Choroid plexus epithelial cell (primary cell): ENCODE measurements at places on chromosomes 7 and 10.
A peak's percentile ranks its signal among the peaks of the same experiment; 100 is the strongest.

GRCh38 chr7:20198260-20198659 lies 18.9 kb downstream of the MACC1 start:
- DNase-seq = no peak

- DNase-seq = no peak
These were observed 15.0 kb downstream of the CLRN3 start for GRCh38 chr10:127877699-127878098.

DNA sequence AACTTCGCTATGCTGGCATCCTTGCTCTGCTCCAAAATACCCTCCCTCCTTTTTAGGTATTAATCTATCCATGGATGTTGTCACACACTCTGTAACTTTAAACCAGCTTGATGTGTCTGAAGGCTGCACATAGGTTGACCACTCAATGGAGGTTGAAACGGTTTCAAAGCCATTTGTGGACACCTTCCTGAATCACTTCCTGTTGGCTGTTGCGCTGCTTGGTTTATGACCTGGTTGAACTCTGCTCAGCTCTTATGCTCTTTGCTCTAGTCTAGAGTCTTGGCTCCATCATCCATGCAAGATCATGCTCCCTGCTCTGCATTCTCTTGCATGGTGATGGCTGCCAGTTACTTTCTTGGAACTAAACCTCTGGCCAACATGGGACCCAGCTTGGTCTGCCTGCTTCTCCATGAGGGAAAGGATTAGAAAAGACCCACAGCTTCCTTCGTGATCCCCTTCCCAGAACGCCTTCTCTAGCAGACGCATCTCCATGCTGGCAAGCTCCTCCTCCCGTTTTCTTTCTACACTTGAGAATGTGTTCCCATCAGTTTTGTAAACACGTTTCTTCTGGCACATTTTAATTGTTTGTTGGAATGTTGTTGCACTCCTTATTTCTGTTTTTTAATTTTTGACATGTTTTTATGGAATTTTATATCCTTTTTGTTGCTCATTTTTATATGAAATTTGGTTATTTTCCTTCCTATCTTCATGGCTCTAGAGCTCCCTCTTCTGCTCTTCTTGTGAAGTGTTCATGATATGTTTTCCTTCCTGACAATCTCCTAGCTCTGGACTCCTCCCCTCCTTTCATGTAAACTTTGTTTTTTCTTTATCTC lies 149.8 kb downstream of the XPNPEP1 start:
- DNase-seq = peak; percentile 69

DNA sequence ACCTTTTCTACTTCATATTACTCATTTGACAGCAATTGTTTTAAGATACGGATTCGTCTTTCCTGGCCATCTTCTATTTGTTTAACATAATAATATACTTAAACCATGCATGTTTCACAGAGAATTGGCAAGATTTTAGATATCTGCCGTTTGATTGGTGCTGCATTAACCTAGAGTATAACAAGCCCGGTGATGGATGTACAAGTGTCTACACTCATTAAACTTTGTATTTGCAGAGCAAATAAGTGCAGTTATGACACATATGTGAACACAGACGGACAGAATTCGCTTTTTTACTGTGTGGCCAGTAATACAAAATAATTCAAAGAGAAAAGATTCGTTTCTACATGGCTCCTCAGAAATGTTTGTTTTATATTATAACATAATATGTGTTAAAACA lies 116.1 kb downstream of the ARL4A start:
- no peak for DNase-seq

- DNase-seq = no peak
These were observed 803 bp downstream of the RAPGEF5 start for GRCh38 chr7:22356010-22356691.

DNA sequence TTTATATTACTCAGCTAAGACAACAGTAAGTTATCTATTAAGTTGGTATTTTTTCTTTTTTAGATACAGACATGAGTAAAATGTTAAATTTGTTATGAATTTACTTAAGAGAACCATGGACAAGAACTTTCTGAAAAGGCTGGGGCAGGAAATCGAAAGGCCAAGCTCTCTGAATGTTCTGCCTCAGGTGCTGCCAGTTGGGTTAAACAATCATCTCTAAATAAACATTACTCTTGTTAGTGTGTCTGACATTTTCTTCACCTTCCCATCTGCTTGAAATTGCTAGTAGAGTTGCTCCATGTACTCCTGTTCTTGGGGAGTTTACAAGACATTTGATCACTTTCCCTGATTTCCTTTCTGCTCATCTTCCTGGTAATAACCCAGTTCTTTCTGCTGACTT lies 87.5 kb downstream of the ANKRD7 start:
- no peak for DNase-seq

DNA sequence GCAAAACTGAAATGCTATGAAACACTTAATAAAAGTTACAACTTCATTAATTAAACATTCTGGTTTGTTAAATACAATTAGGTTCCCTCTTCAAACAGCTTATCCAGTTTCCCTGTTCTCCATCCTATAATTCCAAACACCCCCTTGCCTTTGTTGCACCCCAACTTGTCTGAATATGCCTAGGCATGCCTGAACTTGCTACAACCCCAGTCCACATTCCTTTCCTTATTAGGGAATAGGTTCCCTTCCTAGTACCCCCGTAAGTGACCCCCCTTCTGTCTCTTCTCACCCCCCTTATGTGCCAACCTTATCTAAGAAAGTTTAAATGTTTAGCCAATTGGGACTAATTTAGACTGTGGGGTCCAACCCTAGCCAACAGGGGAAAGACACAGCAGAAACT lies 295.7 kb upstream of the GALNT17 start:
- DNase-seq = no peak

DNA sequence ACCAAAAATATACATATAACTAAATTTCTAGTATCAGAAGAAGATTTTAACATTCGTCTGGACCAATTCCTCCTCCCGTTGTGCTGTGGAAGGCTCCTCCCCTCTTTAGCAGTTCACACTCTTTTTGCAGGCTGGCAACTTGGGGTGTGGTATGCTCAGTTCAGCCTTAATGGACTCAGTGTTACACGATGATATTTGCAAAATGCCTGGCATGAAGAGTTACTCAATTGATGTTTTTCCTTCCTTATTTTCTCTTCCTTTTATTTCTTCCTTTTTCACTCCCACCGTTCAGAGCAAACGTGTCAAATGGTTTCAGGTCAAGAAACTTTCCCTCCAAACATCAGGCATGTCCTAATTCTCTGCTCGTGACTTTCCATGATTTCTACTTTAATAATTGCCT lies 248.3 kb downstream of the PHF14 start:
- DNase-seq = no peak

GRCh38 chr7:55028011-55028410 lies 9.2 kb downstream of the EGFR start:
- no peak for DNase-seq

DNA sequence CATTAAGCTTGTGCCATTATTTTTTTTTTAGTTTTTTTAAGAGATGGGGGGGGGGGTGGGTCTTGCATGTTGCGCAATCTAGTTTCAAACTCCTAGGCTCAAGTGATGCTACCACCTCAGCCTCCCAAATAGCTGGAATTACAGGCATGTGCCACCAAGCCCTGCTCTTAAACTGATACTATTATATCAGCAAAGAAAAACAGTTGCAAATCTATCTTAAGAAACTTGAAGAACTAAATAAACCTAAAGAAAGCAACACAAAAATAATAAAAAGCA lies 47.5 kb downstream of the BRAF start:
- DNase-seq = peak; percentile 12

DNA sequence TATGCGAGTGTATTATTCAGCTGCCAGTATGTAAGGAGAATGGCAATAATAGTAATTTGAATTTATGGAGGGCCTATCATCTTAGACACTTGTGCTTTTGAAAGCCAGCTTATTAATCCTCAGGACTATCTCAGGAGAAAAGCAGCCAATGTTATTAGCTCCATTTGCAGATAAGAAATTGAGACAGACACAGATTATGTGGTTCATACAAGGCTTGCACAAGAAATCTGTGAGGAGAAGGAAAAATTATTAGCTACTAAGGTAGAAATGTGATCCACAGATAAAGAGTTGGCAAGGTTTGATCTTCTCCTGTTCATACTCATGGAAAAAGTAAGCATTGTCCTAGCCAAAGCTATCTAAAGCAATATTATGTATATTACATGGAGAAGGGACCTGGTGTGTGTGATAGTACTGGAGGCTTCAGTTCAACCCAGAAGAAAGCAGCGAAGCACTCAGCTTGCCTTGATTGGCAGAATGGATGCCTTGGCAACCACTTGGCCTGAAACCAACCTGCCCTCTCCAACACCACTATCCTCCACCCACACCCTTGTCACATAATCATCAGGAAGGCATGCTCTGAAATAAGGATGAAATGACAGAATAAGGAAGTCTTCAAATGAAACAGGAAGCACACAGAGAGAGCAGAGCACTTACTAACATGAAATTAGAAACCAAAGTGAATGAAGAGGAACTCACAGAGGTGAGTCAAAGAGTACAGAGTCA lies 18.0 kb downstream of the MACC1 start:
- peak; percentile 84 for DNase-seq

DNA sequence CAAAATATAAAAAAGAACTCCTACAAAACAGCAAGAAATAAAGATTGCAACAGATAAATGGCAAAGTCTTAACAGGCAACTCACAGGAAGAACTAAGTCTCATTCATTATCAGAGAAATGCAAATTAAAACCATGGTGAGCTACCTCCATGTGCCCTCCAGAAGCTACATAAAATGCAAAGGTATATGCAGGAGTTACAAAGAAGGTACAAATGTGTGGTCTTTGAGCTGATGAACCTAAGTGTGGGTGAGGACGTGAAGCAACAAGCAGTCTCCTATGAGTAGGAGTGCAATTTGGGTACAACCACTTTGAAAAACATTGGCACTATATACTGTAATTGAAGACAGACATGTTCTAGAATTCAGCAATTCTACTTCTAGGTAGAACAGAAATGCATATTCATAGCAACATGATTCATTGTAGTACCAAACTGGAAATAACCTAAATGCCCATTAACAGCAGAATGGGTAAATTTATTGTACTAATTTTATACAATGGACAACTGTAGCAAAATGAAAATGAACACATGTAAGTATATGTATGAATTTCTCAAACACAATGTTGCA lies 61.6 kb upstream of the KCNMA1 start:
- DNase-seq = no peak

DNA sequence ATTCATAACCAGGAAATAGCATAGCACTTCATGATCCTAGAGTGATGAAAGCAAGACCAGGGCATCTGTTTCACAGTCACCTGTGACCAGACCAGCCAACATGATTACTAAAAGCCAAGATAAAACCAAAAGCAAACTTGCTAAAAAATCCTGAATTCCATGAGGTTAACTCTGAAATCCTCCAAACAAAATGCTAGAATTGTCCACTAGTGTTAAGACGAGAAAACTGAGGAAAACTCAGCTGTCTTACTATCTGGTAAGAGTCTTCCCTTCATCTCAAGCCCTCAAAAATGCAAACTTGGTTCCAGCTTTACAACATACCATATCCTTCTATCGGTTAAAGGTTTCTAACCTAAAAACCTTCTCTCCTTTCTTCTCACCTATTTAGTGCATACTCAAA lies 1.3 kb upstream of the NPM3 start:
- no peak for DNase-seq

DNA sequence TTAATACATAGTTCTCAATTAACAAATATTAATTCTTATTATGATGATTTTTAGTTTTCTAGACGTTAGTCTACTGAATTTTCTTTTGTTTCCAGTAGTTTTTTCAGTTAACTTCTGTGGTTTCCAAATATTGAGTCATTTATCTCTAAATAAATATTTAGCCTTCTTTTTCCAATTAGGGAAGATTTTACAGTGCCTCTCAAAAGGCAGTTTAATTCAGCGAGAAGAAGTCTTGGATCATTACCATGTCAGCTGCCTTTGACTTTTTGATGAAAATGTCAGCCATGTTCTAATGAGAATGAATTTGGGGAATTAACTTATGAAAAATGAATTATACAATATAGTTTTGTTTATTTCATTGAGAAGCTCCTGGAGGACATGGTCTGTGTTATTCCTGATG lies 90.0 kb downstream of the CDK14 start:
- no peak for DNase-seq

GRCh38 chr7:111138193-111138569 lies 47.3 kb downstream of the LRRN3 start:
- DNase-seq = peak; percentile 48

GRCh38 chr10:93123766-93124165 lies 50.1 kb downstream of the CYP26A1 start:
- DNase-seq = no peak

DNA sequence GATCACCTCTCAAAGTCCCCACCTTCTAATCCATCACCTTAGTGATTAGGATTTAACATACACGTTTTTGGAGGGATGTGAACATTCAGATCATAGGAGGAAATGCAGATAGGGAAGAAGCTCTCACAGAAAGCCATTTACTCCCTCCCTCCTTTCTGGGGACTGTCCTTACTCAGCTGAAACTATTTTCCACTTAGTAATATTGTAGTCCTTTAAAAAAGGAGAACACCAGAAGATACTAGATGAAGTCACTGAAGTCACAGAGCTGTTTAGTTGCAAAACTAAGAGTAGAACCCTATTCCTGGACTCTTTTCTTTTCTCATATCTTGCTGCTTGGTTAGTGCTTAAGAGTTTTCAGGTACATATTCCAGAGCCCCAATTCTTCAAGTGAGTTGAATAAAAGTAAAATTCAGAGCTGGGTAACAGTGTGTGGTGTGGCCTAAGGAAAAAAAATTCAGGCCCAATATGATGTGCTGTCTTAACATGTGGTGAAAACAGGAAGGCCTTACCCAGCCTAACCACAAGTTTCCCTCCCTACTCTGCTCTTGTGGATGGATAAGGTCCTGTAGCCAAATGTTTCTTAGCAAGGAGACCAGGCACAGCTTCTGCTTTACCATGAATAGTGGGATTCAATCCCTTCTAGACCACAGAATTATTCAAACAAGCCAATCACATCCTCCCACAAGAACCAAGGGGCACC lies 135.7 kb downstream of the INHBA start:
- DNase-seq = peak; percentile 26

- peak; percentile 98 for DNase-seq
These were observed 18.6 kb downstream of the FOXK1 start for GRCh38 chr7:4700577-4701235.

- DNase-seq = no peak
These were observed 84.6 kb downstream of the ICA1 start for GRCh38 chr7:8177109-8177933.

- DNase-seq = no peak
These were observed 735.9 kb downstream of the KCNMA1 start for GRCh38 chr10:76901701-76902100.

- no peak for DNase-seq
These were observed 74.9 kb upstream of the ABLIM1 start for GRCh38 chr10:114732931-114733330.

- DNase-seq = no peak
These were observed 5.7 kb downstream of the PON1 start for GRCh38 chr7:95318501-95319100.

DNA sequence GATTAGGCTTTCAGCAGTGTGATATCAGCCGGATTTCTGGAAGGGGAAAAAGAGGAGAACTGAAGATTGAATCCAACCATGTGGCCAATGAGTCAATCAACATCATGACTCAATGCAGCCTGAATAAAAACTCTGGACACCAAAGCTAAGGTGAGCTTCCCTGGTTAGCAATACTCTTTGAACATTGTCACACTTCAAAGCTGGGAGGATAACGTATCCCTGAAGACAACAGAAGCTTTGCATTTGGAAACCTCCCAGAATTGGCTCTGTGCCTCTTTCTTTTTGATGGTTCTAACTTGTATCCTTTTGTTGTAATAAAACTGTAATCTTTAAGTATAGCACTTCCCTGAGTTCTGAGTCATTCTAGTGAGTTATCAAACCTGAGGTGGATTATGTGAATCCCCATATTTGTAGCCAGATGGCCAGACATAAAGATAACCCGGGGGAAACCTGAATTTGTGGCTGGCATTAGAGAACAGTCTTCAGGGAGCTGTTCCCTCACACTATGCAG lies 284.4 kb downstream of the IPMK start:
- peak; percentile 25 for DNase-seq

GRCh38 chr10:87092861-87093631 lies 1.6 kb downstream of the GLUD1 start:
- peak; percentile 60 for DNase-seq
